ENCODE measurements at places on chromosomes 5 and 9.

DNA sequence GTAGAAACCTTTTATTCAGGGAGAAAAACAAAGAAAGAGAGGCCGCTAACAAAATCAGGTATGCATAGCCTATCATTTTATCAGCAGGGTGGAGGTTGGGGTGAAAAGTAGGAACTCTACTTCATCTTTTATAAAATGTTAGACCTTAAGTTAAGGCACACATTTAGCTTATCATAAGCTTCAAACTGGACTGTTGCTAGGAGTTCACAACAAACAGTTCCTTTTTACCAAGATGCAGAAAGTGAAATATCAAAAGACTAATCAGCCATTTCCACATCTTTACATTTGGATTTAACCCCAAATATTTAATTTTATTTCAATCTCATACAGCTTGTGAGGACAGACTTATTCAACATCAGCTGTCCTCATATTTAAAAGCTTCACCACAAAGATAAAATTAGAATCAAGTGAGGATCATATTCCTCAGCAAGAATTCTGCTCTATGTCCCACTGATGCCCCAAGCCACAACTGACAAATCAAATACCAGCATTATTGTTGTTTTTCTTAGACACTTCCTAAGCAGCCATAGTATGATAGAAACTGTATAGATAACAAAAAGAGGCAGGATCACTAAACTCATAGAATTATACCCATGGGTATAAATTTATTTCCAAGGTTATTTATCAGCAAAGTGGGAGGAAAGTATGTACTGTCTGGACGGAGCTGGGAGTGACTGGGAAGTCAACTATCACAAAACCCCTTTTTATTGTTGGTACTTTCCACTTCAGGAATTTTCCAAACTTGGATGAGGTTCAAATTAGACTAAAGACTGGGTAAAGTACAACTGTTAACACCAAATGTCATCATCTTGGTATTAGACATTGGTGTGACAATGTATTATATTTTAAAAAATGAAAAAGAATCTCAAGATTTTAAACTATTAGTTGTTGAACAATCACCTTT is 29.9 kb upstream of the MYOT start:
- no peak for DNase-seq

- DNase-seq, result no peak
These were observed 80.7 kb downstream of the PRRT1B start for GRCh38 chr9:131625790-131626670.

DNA sequence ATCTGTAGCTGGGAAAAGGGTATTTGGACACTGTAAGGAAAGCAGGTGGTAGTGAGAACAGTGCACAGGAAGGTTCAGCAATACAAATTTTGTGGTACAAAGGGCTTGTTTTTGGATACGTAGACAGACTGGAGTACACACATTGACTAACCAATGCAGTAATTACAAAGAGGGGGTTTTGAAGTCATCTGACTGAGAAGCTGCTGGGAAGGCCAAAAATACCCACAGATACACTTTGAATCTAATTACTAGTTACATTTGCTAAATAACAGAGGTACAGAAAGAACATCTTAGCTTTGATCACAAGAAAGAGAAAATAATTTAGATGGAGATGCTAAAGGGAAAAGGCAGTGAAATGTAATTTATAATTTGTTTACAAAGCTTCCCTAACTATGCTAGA is 45.9 kb downstream of the PKD2L2 start:
- DNase-seq, result no peak

DNA sequence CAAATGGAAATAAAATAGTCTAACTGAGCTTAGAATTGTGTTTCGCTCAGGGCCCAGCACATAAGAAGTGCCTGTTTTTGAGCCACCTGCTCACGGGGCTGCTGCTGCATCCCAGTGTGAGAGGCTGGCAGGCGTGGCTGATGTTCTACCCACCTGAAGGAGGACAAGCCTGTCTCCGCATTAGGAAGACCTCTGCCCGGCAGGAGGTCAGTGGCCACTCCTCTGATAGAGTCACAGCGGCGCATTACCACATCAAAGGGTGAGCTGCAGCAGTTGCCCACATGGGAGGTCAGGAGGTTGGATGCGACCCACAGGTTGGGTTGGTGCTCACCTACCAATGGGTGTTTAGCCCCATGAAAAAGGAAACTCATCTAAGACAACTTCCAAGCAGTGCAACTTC is 3.7 kb upstream of the SLC6A7 start:
- DNase-seq, result no peak

- DNase-seq, result no peak
These were observed 562.8 kb upstream of the RIOK2 start for GRCh38 chr5:97745817-97746216.

DNA sequence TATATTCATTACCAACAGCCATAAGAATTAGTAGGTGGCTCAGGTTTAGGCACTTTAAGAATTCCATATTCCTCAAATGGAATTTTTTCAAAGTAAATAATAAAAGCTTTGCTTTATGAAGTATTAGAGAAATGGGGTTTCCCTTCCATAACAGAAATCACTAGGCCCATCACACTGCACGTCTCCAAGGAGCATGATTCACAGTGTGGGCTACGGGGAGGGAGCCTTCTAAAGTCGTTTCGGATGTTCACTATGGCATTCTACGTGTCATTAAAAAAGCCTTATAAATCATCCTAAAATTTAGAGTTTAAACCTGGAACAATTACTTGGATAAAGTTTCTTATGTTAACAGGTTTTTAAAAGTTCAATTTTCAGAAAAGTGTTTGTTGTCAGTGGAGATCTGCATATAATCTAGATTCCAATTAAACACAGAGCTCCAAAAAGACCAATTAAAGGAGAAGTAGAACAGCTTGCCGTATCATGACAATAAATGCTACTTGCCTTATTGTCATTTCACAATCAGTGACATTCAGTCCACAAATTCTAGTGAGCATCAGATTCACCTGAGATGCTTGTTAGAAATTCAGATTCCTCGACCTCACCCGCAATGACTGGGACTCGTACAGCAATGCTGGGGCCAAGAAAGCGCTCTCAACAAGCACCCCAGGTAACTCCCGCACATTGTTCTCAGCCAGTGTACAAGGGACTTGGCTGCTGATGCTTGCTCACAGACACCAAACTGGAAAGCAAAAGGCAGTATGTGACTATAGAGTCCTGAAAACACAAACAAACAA is 115.7 kb downstream of the NFIB start:
- no peak for DNase-seq

DNA sequence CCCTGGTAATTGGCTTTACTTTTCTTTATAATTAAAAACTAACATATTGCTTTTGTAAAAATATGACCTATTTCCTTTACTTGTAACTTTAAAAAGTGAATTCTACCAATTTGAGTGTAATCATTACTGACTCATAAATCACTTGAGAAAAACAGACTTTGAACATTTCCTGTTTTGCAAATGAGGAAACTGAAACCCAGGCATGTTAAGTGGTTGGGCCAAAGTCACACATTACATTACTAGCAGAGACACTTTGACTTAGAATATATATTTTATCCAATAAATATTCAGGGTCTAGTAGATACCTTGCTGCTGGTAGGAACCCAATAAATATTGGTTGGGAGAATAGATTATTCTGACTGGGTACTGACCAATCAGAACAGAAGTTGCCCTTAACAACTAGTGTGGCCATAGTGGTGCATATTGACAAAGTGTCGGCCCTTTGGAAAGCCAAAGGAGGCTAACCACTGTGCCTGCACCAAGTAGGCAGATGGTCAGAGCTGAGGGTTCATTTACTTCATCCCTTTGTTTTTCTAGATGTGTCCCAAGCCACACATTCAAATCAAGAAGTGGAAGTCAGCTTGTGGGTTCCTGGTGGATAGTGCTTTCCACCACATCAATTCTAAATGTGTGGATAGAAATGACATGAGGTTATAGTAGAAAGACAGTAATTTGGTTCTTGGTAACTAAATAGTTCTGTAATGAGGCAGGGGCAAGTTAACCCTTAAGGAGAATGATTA is 365.1 kb upstream of the RIOK2 start:
- no peak for DNase-seq

- DNase-seq, result no peak
These were observed 65.9 kb downstream of the DAP start for GRCh38 chr5:10695055-10695649.

DNA sequence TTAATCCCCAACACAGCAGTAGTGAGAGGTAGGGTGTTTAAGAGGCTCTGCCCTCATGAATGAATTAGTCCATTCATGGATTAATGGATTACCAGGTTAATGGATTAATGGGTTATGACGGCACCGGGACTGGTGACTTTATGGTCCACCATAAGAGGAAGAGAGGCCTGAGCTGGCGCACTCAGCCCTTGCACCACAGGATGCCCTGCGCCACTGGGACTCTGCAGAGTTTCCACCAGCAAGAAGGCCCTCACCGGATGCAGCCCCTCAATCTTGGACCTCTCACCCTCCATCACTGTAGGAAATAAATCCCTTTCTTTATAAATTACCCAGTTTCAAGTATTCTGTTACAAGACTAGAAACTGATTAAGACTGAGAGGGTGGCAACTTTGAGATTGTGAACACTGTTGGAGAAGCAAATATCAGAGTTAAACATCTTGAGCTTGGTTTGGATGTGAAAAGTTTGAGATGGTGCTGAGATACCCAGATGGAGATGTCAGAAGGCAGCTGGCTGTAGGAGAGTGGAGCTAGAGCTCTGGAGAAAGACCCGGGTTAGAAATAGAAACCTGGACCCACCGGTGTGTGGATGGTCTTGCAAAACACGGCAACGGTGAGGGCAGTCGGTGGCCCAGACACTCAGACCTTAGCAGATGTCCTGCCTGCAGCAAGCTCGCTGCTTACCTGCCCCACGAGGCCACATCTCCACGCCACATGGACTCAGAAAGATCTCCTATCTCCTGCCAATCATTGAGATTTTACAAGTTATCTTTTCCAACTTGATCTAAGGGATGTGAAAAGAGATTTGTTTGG is 98.8 kb downstream of the HSD17B3 start:
- no peak for DNase-seq

DNA sequence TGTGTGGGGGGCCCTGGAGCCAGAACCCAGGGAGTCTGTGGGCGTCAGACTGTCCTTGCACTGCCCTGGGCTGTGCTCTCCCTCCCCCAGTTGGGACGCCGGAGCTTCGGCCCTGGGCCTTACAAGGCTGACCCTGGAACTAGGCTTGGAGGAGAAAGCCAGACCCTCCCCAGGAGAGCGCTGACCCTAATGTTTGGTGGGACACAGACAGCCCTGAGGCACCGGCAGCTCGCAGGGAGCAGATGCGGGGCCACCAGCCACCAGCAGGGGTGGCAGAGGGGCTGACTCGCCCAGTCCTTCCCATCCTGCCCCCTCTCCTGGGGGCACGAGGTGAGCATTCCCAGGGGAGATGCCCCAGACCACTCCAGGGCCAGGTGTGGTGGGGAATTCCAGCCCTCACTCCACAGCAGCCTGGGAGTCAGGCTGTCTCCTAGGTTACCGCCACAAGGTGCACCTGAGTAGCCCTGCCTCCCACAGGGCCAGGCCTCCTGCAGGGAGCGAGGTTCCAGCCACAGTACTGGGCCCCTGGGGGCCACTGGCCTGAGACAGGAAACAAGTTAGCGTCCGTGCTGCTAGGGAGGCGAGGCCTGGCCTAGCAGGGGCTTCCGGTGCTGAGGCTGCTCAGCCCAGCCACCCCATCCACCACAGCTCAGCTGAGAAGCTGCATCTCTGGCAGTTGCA is 134.6 kb downstream of the OLFM1 start:
- DNase-seq, result no peak

DNA sequence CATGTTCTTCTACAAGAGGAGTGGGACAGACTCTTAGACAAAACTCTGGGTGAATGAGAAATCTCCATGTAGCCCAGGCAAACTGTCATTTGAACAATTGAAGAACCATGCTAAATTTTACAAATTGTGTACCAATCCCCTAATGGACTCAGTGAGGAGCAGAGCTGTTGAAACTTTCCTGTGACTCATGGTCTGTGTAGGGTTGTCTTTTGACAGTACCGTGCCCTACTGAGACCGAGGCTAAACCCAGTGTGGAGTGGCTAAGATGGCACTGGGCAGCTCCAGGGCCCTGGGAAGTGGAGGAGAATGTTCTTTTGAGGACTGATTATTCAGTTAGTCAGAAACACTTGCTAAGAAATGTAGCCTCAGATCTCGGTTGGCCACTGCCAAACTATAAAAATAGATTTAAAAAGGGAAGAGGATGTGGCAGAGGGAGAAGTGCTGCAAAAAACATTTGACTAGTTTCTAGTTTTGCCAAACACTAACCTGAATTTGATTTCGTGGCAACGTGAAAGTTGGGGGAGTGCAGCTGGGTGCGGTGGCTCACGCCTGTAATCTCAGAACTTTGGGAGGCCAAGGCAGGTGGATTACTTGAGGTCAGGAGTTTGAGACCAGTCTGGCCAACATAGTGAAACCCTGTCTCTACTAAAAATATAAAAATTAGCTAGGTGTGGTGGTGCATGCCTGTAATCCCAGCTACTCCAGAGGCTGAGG is 24.7 kb downstream of the POU4F3 start:
- DNase-seq, result no peak

GRCh38 chr9:89309166-89309565 is 1.8 kb upstream of the CKS2 start:
- no peak for DNase-seq

DNA sequence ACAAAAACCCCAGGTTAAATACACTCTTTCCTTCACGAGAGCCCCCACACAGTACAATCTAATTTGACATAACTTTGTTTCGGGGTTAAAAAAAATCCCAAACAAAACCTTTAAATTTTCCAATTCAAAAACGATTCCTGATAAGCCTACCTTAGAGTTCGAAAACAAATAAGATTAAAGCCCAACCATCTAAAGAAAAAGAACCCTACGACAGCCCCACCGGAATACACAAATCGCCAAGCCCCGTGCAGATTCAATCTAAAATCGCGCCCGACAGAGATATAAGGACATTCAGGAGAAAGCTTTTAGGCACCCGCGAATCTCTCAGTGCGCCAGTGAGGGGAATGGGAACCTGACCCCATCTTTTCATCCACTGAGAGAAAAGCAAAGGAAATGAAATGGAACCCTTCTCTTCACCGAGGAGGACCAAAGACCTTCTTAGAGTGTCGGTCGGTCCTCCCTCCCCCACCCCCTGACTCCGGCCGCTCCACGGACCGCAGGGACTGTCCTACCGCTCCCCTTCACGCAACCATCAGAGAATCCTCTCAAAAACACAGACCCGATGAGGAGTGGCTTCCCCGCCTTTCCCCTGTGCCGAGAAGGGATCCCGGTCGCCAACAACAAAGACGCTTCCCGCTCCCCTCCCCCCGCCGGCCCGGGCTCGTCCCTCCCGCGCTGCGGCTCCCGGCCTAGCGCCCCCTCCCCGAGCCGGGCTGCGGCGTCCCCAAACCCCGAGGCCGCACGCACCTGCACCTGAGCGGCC is 925 bp downstream of the ABHD17B start:
- peak; percentile 5 for DNase-seq

DNA sequence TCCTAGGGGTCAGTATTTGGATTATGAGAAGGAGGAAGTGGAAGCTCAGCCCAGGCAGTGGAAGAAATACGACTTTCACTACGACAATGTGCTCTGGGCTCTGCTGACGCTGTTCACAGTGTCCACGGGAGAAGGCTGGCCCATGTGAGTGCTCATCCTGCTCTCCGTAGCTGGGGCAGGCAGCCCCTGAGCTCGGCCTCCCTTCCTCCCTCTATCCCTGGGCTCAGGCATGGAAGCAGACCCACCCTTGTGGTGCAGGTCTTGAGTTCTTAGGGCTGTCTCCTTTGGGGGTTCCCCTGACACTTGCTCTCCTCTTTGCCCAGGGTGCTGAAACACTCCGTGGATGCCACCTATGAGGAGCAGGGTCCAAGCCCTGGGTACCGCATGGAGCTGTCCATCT is 180.1 kb downstream of the CACNA1B start:
- no peak for DNase-seq
